ENCODE measurements at places on chromosomes 13 and 19.
A peak's percentile ranks its signal among the peaks of the same experiment; 100 is the strongest.

DNA sequence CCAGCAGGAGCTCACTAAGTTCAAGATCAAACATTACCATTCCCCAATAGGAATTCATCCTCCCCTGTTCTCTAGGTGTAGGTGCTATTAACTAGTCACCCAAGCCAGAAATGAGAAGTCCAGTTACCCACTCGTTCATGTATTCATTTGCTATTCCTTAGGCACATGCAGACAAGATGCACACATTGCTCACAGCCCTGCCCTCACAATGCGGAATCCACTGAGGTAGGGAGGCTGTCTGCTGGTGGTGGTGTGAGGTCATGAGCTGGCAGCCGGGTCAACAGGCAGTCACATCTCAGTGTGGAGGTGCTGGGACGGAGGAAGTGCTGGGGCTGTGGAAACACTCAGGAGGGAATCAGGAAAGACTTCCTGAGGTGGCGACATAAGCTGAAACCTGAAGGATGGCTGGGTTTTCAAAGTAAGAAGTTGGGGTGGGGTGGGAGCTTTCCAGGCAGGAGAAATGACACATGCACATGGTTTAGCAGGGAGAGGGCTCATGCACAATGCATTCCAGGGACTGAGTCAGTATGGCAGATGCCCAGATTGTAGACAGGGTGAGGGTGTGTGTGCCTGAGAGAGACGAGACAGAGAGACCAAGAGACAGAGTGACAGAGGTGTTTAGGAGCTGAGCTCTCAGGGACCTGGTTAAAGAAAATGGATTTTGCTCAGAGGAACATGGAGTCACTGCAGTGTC is 117.6 kb downstream of the USP12 start:
- no peak for DNase-seq

GRCh38 chr19:35666251-35666913 is at the start of gene UPK1A:
UPK1A (plus strand) TSS chr19:35666517; CDS start chr19:35666813, 296 bp downstream.
- no peak for DNase-seq

DNA sequence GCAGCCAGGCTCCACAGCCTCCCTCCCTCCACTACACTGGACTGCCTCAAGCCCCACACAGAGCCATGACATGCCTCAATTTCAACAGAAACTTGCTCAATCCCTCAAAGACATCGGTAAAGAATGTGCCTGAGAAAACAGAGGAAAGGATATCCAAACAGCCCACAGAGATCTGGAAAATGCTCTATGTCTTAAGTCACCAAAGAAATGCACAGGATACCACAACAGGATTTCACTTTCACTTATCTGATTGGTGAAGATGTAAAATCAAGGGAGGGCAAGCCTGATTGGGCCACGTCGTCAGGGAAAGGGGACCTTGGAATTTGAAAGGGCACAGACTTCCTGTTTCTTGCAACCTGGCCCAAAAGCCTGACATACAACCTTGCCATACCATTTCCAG is 14.2 kb downstream of the CACNA1A start:
- no peak for DNase-seq

DNA sequence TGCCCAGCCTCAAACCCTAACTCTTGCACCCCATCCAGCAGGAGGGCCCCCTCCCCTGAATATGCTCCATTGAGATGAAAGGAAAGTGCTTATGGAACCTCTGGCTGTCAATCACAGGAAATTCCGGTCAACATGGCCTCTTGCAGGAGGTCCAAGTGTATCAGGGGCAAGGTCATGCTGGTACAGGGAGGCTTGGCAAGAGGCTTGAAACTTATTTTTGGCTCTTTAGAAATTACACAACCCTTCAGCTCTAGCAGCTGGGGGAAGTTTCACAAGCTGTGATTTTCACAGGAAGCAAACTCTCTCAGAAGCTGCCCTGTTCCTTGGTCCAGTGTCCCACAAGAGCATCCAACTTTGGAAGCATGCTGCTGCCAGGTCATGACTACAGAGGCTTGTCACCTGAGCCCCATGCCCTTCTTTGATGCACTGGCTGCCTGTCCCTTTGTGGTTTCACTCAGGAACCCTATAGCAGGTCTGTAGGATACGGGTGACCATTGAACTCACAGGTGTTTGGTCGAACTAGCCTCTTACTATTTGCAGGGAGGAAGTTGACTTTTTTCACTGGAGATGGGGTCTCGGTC is 8.4 kb downstream of the ASF1B start:
- no peak for DNase-seq

DNA sequence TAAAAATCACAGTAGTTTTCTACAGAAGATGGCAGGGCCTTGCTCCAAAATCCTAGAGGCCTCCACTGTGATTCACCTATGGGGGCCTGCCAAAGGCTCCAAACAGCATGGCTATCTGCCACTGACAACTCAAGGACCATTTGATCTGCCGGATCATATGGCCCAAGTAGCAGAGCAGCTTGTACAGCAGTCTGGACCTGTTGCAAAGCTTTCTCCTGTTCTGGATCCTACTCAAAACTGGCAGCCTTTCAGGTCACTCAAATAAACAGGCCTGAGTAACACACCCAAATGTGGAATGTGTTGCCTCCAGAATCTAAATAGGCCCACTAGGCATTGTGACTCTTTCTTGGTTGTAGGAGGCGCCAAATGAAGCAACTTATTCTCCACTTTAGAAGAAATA is 1049.3 kb downstream of the PCDH9 start:
- DNase-seq: no peak

GRCh38 chr13:27559719-27560118 is 60.6 kb downstream of the LNX2 start:
- DNase-seq: no peak

GRCh38 chr13:27917121-27917947 is 2.5 kb upstream of the PDX1 start:
- no peak for DNase-seq

DNA sequence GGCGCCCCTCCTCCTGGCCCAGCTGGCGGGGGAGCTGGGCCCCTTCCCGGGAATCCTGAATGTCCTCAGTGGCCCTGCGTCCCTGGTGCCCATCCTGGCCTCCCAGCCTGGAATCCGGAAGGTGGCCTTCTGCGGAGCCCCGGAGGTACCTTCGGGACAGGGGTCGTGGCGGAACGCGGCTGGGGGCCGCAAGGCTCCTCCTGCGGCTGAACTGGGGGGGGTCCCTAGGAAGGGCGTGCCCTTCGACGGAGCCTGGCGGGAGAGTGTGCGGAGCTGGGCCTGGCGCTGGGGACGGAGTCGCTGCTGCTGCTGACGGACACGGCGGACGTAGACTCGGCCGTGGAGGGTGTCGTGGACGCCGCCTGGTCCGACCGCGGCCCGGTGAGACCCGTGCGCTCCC is 8.6 kb downstream of the ALDH16A1 start:
- no peak for DNase-seq

DNA sequence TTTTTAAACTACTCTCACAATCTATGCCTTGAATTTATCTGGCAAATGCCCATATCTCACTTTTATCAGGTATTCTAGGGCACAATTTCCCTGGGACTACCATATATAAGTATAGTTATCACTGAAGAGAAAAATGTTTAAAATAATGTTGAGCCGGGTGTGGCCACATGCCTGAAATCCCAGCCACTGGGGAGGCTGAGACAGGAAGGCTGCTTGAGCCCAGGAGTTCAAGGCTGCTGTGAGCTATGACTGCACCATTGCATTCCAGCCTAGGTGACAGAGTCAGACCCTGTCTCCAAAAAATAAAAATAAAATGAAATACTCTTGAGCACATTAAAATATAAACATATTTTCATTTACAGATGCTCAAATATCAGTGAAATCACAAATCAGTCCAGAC is 4.1 kb downstream of the KATNAL1 start:
- DNase-seq: no peak

DNA sequence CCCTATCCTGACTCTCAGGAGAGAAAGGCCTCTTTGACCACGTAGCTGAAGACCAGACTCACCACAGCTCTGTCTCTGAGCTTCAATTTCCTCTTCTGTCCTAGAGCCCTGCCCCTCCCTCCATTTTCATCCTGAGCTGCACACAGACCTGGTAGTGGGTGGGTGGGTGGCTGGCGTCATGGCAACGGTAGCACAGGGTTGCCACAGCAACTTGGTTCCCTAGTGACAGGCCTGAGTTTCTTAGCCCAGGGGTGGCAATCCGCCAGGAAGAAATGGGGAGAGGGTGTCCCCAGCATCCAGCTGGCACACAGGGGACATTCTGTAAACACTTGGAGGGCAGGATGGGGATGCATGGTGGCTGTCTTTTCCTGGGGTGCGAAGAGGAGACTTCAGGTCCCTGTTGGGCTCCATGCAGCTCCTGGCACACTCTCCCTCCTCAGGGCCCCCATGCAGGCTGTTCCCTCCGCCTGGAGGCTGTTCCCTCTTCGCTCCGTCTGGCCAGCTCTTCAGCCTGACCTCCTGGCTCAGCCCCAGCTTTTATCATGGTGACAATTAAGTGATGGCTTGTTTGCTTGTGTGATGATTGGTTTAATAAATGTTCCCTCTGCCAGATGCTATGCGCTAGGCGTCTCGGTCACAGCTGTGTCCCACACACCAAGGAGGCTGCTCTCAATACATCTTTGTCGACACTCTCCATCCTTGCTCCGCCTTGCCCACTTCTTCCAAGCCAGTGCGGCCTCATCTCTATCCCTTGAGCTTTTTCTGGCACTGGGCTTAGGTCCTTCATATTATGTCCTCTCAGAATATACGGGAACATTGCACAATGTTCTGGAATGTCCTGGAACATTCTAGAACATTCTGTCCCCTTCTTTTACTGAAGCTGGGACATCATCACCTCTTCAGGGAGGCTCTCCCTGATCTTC is 7.4 kb upstream of the KLHL26 start:
- DNase-seq: no peak

GRCh38 chr13:40984668-40985366 is 34.3 kb downstream of the ELF1 start:
- DNase-seq: peak; percentile 44

- DNase-seq: no peak
Measured at GRCh38 chr19:46413262-46414031, at the start of gene CCDC8. CCDC8 (minus strand) TSS chr19:46413564; CDS start chr19:46412810, 754 bp downstream.

DNA sequence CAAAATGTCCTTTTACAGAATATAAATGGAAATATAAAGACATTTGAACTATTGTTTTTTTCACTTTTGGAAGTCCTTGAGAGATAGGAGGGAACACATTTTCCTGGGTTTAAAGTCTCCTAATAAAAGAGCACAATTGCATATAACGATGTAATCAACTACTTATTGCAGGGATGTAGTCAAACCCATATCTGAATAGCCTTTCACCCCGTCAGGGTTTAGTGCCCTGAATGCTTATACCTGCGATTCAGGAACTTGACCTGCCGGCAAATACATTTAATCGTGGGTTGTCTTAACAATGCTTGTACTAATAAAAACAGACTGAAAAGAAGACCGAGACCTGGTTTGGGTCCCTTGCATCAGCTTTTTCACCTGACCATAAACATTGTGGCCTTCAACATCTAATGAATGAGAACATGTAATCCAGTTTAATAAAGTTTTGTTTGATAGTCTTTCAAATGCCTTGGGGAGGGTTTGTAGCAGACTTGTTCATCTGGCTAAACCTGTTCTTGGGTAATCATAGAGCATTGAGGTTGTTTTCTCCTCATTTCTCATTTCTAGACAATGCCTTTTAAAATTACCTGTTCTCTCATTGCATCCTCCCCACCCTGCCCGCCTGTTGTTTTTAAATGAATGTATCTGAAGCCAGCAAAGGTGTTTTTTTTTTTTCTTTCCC is 7.0 kb downstream of the KLF5 start:
- DNase-seq: no peak

- DNase-seq: no peak
Measured at GRCh38 chr19:8224394-8225145, 15.4 kb downstream of the CERS4 start.

GRCh38 chr19:51660975-51661600 is 14.5 kb upstream of the SIGLEC14 start:
- DNase-seq: peak; percentile 76

DNA sequence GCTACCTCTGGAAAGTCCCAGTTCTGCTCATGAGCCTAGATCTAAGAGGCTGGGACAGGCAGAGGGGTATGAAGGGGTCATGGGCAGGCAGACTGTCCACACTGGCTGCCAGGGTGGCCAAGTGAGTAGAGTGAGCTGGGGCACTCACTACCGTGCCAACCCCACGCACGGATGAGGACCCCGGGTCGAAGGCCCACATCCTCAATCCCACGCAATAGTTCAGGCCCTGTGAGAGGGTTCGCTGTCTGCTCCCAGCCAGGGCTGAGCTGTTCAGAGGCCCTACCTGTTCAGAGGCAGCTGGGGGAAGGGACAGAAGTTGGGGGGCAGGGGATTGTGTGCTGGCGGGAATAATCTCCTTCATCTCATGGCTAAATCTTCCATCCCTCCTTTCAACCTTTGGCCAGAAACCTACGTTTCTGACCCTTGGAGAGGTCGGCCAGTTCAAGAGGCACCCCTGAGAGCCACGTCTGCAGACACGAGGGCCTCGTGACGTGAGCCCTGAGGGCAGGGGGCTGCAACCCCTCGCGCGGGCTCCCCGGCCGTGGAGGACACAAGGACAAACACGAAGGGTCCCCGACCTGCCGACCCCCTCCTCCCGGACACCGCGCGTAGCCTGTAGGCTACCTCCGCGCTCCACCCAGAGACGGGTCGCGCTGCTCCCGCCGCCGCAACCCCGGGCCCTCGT is 1.0 kb upstream of the RPS5 start:
- DNase-seq: no peak

GRCh38 chr13:73039201-73040108 is 19.4 kb upstream of the KLF5 start:
- DNase-seq: no peak

- no peak for DNase-seq
Measured at GRCh38 chr19:17944301-17944700, 11.5 kb downstream of the CCDC124 start.

DNA sequence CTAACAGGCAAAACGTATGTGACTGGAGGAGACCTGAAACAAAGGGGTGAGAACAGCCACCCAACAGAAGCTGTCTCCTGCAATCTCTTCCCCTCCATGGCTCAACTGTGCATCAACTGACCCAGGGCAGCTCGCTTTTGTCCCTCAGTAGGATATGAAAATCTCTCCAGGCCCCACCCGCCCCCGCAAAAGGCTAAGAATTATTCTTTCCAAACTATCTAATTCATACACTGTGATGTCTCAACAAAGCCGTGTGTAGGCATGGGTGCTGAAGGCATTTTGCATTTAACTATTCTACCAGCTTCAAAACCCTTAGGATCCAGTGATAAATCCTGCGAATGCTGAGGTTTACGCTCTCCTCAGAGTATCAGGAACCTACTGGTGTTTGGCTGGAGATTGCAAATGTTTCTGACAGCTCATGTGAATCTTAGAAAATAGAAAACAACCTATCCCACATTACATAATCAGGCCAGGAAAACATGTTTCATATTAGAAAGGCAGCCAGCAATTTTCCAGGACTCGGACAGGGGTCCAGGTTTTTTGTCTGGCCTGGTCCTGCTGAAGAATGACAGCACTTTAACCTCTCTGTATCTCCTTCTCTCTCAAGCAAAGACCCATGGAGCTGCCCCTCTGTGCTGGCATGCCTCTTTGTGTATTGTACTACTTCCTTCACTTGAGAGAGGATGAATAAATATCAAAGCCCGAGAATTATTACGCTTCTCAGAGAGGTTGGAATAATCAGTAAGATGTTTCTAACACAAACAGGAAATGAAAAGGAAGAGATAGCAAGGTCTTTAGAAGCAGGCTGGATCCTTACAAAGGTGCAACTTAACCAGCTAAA is 17.3 kb downstream of the DHRS12 start:
- DNase-seq: no peak

All from activated CD8-positive, alpha-beta T cell treated with anti-CD3 and anti-CD28 coated beads, Interleukin-2, amount 10 ng/mL, durations not matched to agents 7 days and 5 days (primary cell).